Pons (tissue), 1 donor: ENCODE measurements at places on chromosomes 3 and 15.

DNA sequence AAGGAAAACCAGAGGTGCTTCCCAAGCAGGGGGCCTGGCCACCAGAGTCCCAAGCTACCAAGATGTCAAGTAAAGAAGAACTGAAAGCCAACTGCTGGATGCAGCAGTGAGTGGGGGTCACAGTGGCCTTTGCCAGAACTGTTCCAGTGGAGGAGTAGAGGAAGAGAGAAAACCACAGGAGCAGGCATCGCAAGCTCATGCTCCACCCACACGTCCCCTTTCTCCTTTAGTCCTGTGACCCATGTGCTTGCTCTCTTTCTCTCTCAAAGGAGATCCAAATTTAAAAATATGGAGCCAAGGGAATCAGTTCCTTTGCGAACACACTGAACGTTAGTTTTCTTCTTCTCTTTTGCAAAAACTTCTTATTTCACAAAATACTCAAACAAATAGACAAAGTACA, 12.4 kb upstream of the ABHD2 start:
- DNase-seq, result peak; percentile 39

GRCh38 chr3:6229778-6230410, 631.0 kb upstream of the GRM7 start:
- DNase-seq, result no peak

GRCh38 chr15:83106994-83107840, at the start of gene TM6SF1:
Gene TM6SF1, plus strand, starts transcription at chr15:83107645. Its CDS starts 36 bp downstream, at chr15:83107681.
- no peak for DNase-seq

- no peak for DNase-seq
Observed at GRCh38 chr15:61841466-61841865, 218.8 kb downstream of the VPS13C start.

GRCh38 chr15:82880704-82881103, 71.3 kb downstream of the WHAMM start:
- DNase-seq, result no peak

DNA sequence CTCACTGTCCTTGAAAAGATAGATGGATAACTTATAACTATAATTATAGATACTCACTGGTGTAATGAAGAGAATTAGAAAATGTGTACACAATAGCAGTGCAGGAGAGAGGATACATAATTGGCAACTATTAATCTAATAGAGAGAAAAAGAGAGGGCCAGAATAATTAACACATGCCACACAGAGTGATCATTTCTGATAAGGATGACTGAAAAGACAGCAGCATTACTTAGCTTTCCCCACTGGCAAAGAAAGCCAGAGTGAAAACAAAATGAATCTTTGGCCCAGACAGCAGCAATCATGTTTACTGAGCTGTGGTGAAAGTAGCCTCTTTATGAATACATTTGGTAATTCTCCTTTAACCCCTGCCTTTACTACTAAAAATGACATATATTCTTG, 493.3 kb upstream of the ROBO1 start:
- DNase-seq, result no peak

- DNase-seq, result no peak
Observed at GRCh38 chr3:124838963-124839362, 48.2 kb downstream of the ITGB5 start.

- DNase-seq, result no peak
Observed at GRCh38 chr3:184789314-184789998, 22.5 kb upstream of the VPS8 start.

- no peak for DNase-seq
Observed at GRCh38 chr15:69538379-69538778, 85.8 kb downstream of the RPLP1 start.

GRCh38 chr3:128969993-128970739, 23.7 kb downstream of the CFAP92 start:
- peak; percentile 23 for DNase-seq

DNA sequence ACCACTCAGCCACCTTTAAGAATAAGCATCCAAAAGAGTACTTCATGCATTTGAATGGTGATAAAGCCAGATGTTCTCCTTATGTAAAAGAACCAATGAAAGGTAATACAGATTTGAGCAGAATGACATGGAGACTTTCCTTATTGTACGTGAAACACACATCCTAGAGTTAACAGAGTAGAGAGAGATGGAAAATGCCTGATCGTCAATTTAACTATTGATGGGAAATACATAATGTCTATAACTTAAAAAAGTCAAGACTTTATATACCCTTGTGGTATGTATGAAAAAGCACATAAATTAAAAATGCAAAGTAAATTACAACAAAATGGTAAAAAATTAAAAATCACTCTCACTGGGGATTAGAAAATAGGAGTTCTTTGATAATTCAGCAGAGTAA, 31.7 kb upstream of the PLSCR5 start:
- DNase-seq, result no peak

DNA sequence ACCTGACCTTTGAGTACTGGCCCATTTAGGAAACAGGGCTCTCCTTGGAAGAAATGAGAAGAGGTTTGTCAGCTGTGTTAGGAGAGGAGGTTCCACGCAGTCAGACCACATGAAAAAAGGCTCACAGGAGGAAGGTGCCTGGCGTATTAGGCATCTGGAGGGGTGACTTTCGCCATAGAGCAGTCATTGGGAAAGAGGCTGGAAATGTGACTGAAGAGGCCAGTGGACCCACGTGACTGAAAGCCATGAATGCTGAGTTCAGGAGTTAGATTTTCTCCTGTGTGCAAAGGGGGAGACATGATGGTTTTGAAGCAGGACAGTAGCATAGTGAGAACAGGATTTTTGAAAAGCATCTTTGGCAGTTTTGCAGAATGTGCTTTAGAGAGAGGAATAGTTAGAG, 29.7 kb upstream of the RNF7 start:
- DNase-seq, result no peak

DNA sequence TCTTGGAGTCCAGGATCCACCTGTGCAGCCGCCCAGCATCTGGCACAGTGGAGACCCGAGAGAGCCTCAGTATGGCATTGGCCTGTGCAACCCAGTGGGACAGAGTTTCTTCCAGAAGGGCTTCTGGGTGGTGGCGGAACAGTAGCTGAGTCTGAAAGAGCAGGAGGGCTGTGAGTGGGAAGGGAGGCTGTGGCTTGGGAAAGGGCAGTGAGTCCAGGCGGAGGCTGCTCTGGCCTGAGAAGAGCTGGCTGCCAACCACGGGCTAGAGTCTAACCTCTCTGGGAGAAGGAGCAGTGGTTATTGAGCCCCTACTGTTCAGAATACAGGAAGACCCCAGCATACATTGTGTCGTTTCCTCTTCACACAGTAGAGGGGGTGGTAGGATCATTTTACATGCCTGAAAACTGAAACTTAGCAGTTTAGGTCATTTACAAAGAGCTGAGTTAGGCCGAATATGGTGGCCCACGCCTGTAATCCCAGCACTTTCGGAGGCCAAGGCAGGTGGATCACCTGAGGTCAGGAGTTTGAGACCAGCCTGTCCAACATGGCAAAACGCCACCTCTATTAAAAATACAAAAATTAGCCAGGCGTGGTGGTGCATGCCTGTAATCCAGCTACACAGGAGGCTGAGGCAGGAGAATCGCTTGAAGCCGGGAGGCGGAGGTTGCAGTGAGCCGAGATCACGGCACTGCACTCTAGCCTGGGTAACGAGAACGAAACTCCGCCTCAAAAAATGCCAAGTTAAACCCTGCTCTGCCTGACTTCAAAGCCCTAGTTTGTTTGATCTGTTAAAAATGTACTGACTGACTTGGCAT, 3.2 kb downstream of the AEN start:
- peak; percentile 69 for DNase-seq

DNA sequence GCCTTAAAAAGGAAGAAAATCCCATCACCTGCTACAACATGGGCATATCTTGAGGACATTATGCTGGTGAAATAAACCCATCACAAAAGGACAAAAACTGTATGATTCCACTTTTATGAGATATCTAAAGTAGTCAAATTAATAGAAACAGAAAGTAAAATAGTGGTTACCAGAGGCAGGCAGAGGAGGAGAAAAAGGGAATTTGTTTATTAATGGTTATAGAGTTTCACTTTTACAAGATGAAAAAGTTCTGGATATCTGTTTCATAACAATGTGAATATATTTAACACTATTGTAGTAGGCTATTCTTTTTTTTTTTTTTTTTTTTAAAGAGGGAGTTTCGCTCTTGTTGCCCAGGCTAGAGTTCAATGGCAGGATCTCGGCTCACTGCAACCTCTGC, 40.4 kb downstream of the DPH3 start:
- DNase-seq, result no peak

DNA sequence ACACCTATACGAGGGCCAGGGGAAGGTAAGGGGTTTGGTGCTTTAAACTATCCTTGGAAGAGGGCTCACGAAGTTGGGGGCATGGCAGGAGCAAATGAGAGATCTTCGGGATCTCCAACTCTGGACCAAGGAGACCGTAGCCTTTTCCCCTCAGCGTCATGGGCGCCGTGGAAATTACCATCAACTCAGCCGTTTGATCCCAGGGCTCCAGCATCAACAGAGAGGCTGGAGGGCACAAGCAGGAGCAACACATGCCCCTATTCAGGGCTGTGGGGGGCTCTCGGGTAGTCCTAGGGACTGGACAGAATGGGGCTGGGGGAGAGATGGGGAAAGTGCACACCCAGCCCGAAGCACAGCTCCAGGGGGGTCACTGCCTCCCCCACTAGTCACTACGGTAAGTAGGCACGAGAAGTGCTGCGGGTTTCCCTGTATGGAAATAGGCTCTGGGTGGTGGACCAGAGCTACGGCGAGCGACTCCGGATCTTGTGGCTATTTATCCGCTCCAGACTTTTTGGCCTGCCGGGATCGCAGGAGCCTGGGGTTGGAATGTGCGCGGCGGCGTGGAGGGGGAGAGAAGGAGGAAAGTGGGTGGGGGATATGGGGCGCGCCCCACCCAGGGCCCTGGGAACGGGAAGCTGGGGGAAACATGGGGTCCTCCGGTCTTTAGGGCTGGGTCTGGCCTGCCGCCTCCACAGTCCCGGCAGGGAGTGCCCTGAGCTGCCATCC, 539 bp upstream of the LAMB2 start:
- peak; percentile 59 for DNase-seq

GRCh38 chr3:83765956-83766355, 1192.8 kb upstream of the CADM2 start:
- no peak for DNase-seq

GRCh38 chr3:51944451-51945021, 2.4 kb downstream of the PARP3 start:
- DNase-seq, result no peak

DNA sequence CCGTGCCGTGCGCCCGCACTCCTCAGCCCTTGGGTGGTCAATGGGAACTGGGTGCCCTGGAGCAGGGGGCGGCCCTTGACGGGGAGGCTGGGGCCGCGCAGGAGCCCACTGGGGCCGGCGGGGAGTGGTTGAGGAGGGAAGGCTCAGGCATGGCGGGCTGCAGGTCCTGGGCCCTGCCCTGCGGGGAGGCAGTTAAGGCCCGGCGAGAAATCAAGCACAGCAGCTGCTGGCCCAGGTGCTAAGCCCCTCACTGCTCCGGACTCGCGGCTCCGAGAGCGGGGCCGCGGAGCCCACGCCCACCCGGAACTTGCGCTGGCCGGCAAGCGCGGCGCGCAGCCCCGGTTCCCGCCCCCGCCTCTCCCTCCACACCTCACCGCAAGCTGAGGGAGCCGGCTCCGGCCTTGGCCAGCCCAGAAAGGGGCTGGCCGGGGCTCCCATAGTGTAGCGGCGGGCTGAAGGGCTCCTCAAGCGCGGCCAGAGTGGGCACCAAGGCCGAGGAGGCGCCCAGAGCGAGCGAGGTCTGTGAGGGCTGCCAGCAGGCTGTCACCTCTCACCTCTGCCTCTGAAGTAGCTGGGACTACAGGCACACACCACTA, 7.8 kb downstream of the GP9 start:
- no peak for DNase-seq

- DNase-seq, result no peak
Observed at GRCh38 chr3:87002346-87002745, 11.4 kb upstream of the VGLL3 start.

GRCh38 chr3:26196781-26197180, 406.9 kb downstream of the OXSM start:
- no peak for DNase-seq

GRCh38 chr15:61051569-61052031, 177.5 kb downstream of the RORA start:
- DNase-seq, result peak; percentile 54

DNA sequence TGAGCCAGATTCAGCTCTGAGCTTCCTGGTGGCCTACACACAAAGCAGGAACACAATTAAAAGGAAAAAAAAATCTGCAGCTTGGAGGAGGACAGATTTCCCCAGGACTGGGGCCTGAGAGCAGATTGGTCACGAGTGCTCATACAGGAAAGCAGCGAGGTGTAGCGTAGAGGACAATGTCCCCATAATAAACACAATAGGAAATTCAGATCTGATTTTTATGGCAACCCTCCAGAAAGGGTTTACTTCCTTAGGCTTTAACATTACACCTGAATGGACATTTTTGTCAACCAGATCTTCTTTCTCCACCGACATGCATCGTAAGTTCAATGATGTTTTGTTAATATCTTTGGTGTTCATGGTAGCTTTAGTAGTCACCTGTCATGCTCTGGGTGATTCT, 23.3 kb downstream of the SLC6A20 start:
- DNase-seq, result no peak

DNA sequence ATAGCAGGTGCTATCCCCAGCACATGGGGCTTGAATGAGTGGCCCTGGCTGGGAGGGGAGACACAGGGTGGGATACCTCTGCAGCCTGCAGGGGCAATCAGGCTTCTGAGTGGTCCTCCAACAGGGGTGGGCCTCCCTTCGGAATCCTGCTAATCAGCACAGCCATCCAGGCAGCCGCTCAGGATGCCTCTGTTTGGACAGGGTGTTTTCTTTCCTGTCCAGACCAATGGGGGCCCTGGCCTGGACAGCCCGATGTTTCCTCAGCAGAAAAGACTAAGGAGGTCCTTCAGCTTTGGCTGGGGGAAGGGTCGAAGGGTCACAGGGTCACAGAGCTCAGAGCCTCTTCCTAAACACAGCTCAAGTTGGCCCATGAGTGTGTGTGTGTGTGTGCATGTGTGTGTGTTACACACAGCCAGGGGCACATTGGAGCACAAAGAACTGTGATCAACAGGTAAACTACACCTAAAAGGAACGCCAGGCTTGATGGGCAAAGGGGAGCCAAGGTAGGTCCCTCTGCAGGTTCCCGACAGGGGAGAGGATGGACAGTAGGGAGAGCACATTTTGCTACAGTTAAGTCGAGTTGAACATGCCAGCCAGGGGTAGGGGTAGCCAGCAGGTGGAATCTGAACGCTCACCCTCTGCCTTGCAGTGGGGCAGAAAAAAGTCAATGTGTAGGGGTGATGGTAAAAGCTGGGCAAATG, 1.1 kb upstream of the HAPLN3 start:
- no peak for DNase-seq

DNA sequence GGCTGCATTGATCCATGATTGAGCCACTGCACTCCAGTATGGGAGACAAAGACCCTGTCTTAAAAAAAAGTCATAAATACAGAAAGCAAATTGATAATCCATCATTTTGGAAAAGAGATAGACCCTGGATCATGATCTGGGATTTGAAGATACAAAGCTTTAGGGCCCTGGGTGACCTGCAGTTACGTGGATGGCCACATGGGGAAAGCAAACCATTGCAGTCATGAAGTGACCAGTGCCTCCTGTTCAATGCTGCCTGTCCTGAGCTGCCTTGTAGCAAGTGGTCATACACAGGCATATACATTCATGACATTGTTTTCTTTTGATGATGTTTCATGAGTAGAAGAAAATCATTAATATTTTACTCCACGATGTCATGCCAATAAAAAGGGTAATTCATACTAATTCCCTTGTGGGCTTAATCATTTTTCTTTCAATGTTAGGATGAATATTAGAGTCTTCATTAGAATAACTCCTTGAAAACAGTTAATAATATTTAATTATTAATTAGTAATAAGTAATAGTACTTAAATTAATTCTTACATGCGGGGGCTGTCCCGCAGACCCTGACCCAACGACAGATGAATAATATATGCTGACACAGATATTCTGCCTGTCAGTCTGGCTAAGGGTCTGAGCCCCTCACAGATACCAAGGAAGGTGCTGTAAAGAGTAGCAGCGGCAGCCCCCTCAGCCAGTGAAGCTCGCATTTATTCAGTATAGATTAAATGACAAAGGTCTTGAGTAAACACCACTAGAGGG, 109.0 kb upstream of the UNC13C start:
- DNase-seq, result no peak
